ENCODE measurements at places on chromosomes 5 and 9.

DNA sequence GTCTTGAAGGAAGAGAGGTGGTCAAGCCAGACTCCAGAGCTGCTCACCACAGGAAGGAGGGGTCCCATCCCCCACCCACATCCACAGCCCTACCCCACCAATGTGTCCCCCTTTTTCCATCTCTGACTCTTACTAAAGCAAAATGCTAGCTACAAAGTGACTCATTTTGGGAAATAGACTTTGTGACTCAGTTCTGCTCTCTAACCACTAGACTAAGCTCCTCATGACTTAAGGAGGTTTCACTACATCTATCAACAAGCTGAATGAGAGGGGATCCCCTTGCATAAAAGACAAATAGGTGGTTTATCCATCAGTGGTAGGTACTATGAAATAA is 35.1 kb upstream of the ADRB2 start:
- DNase-seq, result no peak

DNA sequence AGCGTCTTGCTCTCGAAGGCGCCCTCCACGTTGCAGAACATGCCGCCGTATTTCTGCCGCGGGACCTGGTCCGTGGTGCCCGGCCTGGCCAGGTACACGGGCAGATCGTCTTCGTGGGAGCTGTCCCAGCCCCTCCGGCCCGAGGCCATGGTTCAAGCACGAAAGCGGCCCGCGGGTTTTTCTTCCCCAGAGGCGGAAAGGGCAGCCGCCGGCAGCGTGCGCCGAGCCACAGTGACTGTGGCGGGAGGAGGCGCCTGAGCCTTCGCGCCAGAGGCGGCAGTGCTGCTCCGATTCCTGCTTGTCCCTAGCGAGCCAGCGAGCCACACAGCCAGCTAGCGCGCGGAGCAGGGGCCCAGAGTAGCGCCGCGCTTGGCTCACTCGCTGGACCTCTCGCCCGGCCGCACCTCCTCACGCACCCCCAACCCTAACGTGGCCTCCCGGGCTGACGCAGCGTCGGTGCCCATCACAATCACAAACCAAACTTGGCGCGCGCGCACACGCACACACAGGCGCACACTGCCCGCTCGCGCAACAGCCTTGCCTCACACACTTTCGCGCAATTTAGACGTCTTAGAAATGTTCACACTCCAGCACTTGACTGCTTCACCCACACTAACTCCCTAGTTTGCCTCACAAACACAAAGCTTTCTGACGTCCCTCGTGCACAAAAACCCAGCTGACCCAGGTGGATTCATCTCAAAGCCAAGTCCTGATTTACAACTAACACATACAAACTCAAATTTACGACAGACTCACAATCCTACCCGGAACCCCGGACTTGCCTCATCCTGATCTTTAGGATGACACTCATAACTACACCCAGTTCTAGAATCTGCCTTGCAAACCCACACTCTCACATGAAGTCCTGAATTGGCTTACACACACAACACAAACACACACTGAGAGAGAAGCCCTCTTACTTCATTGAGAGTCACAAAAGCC is at the start of gene DPYSL3:
Gene DPYSL3, minus strand, starts transcription at position 359 of the 942 bp plus-strand sequence. Its CDS starts 210 bp downstream, at position 149.
- DNase-seq, result no peak

GRCh38 chr5:110323357-110323756 is 403.1 kb downstream of the TMEM232 start:
- DNase-seq, result no peak

DNA sequence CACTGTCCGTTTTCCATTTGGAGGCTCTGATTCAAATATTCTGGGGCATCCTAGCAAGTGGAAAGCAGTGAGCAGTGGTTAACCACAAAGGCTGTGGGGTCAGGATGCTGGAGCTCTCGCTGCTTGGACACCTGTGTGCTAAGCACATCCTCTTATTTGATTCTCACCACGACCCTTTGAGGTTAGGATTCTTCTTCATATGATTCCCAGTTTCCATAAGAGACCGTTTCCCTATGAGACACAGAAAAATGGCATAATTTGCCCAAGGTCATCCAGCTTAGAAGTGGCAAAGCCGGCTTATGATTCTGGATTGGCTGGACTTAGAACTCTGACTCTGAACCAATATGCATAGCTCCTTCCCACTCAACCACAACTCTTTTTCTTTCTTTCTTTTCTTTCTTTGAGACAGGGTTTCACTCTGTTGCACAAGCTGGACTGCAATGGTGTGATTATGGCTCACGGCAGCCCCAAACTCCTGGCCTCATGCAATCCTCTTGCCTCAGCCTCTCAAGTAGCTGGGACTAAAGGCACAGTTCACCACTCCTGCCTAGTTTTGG is 207.7 kb downstream of the TTLL11 start:
- DNase-seq, result no peak

GRCh38 chr9:3035579-3036332 is 191.9 kb upstream of the PUM3 start:
- DNase-seq, result no peak

DNA sequence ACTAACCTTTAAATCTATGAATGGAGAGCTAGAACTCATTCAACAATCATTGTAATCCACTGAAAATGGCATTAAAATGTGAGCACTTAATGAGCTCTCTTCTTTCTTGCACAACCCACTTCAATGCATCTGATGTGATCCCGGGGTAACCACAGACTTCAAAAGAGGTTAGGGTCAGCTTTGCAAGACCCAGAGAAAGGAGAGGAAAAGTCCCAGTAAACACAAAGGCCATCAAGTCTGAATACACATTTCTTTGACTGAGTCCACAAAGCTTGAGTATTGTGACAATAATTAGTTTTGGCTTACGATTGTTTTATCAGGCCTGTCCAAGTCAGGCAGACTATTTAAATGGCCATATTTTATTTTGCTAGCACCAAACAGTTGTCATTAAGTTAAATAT is 148.8 kb upstream of the ZNF608 start:
- no peak for DNase-seq

- DNase-seq, result no peak
Measured at GRCh38 chr5:83518319-83519061, 46.9 kb downstream of the VCAN start.

GRCh38 chr5:155983954-155984353 is 343.0 kb upstream of the SGCD start:
- no peak for DNase-seq

DNA sequence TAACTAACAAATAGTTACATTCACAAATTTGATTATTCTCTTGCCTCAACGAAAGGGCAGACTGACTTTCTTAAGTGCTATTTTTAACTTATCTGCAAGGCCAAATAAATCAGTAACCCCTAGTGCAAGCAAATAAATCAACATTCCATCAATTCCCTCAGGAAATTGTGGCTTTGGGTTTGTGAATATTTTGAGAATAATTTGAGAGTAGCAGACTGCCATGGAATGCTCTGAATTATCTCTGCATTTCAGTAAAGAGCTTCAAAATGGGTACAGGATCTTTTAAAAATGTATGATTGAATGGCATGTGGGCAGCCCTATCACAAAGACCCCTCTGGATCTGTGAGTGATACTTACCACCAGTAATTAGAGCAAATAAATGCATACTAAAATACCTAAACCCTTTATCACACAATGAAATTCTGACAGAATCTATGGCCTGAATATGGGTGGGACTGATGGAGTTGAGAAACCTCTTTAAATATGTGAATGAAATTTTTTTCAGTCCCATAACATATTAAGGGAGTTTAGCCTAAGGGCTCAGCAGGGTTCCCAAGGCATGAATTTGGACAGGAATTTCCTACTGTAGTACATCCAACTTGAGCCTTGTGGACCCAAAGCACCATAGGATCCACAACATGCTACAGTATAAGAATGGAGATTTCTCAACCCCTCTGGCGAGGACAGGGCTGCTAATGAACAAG is 92.5 kb upstream of the ITGA2 start:
- DNase-seq, result no peak

DNA sequence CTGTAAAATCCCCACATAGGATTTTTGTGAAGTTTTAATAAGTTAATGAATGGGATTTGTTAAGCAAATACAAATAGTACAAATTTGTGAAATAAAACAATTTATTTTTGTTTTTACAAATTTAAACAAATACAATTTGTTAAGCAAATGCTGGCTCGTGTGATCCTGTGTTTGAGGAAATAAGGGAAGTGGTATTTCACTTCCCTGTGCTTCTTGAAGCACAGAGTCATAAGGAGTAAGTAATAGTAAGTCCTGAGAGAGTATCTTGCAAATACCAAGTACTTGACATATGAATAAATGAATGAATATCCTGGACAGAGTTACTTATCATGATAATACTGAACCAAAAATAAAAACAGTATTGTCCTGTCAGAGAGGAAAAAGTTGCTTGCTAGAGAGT is 9.1 kb downstream of the SMIM3 start:
- no peak for DNase-seq

- DNase-seq, result no peak
Measured at GRCh38 chr9:27768781-27769180, 195.5 kb upstream of the C9orf72 start.

DNA sequence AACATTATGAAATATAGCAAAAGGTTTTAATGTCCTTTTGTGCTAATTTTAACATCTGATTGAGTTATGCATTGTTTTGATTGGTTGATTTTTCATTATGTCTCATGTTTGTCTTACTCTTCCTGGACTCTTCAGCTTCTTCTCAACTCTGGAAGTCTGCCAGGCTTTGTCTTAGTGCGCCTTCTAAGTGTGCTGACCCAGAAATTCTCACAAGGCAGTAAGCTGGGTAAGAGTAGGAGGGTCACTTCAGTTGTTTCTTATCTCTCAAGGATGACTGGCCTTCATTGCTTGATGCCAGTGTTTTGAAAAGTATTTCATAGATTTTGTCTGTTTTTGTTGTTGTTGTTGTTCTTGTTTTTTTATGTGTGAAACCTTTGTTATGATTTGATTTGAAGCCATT is 59.2 kb downstream of the RIC1 start:
- DNase-seq, result no peak

GRCh38 chr9:14221119-14221518 is 92.8 kb downstream of the NFIB start:
- no peak for DNase-seq

All from effector memory CD8-positive, alpha-beta T cell (primary cell).